ENCODE measurements at places on chromosomes 11 and 22.

DNA sequence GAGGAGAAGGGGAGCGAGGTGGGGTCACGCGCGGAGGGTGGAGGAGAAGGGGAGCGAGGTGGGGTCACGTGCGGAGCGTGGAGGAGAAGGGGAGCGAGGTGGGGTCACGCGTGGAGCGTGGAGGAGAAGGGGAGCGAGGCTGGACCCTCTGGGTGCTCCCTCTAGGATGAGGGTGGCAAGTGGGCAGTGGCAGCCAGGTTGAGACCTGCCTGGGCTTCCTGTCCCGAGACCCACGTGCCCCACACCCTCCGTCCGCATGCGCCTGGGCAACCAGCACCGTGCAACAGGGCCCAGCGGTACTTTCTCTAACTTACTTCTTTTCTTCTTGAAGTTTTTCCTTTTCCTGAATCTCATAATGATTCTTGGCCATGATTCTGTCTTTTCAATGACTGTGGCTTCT, 11.1 kb downstream of the MRPL21 start:
- no peak for DNase-seq

GRCh38 chr11:70289582-70289981, 19.1 kb downstream of the PPFIA1 start:
- no peak for DNase-seq

- peak; percentile 66 for DNase-seq
Observed at GRCh38 chr22:29907753-29908515, 25.0 kb downstream of the MTMR3 start.

GRCh38 chr11:62428871-62429560, 10.2 kb downstream of the SCGB1A1 start:
- DNase-seq = no peak

DNA sequence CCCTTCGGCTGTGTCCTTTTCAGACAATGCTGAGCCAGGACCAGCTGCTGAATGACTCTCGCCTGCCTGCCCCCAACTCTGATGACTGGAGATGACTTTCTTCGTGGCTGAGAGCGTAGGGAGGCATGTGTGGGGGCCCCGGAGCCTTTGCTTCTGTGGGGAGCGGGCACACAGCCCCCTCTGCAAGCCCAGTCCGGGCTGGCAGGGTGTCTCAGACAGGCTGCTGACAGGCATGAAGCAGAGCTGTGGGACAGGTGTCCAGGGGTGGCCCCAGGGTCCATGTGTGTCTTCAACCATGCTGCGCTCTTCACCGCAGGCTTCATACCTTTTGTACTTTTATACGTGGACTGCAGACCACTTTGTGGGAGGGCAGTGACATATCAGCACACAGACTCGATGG, 16.6 kb downstream of the CYB5R2 start:
- DNase-seq = no peak

GRCh38 chr22:39236321-39237317, 8.2 kb downstream of the PDGFB start:
- peak; percentile 78 for DNase-seq

DNA sequence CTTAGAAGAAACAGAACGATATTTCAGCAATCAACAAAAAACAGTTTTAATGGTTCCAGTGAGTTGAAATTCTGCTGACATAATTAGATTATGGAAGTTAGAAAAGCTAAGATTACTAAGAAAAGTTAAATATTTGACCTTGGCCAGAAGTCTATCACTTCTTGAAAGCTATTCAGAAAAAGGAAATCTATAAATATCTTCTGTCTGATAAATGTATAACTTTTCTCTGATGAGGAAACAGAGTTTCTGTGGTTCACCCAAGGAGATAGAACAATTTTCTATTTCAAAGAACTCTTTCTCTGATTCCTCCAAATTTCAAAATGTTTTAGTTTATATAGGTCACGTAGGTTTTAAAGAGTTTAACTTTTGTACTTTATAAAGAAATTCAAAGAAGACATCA, 438.4 kb upstream of the CHORDC1 start:
- DNase-seq = no peak

GRCh38 chr11:120210626-120211521, at the start of gene OAF:
TSS of gene OAF (plus strand) at chr11:120211032. CDS start at chr11:120211280, 248 bp downstream.
- DNase-seq = peak; percentile 87

DNA sequence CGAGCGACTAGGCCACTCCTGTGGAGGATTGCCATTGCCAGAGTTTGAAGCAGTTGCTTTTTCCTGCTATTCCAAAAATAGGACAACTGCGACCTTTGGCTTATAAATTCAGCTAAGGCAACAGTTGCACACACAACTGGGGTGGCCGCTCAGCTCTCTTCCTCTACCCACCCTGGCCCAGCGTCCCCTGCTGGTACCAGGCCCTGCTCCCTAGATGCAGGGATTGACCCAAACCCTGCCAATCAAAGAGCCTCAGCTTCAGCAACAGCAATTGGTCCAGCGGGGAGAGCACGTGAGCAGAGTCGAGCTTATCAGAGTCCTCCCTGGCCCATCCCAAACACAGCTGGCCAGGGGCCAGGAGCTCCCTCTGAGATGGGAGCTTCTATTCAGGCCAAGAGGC, 22.0 kb upstream of the CABP2 start:
- peak; percentile 37 for DNase-seq

GRCh38 chr11:3052567-3052966, 4.7 kb downstream of the CARS1 start:
- DNase-seq = no peak

GRCh38 chr11:122155765-122156527, 39.9 kb upstream of the BLID start:
- DNase-seq = no peak

DNA sequence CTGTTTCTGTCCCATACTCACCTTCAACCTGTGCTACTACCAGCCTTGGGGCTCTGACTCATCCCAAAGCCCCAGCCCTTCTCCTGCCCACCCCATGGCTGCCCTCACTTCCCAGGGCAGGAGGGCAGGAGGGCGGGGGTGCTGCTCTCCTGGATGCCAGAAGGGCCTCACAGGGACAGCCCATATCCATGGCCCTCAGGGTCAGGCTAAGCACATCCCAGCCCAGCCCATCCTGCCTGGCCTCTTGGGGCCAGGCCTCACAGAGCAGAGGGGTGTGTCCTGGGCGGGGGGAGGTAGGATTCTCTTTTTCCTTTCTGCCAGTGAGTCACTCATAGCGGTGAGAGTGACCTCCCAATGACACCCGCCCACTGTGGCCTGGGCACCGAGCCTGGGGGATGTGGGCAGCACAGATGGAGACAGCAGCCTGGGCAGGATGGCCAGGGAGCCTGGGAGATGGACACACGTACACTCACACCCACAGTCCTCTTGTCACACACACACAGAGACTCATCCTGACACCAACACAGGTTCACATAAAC, 2.4 kb downstream of the LTBP3 start:
- DNase-seq = peak; percentile 87

GRCh38 chr11:28476049-28476448, 367.9 kb downstream of the METTL15 start:
- no peak for DNase-seq

DNA sequence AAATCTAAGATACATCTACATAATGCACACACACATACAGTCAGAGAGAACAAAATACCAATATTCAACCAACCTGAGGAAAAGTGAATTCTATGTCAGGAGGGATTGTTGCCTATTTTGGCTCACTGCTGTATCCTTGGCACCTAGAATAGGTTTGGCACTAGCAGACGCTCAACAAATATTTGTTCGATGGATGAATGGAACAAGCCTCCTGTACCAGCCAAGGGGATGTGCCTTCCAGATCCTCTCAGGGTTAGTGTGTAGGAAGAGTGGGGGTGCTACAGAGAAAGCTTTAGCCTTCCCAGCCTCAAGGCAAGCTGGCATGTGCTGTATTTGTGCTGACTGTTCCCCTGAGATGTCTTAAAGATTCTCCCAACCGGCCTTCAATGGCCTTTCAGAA, 23.3 kb upstream of the POU2AF1 start:
- DNase-seq = no peak

DNA sequence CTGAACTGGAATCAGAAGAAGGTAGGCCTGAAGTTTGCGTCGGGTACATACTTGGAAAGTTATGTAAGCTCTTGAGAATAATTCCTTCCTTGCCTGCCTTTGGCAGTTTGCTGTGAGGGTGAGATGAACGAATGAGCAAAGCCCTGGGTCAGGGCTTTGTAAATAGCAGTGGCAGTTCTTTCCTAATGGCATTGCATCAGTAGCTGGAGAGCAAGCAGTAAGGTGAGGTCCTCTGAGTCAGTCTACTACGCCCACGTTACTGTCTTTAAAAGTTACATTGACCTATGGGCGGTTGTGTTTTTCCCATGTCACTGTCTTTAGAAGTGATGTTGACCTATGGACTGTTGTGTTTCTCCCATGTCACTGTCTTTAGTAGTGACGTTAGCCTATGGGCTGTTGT, 179.1 kb upstream of the E2F8 start:
- no peak for DNase-seq

DNA sequence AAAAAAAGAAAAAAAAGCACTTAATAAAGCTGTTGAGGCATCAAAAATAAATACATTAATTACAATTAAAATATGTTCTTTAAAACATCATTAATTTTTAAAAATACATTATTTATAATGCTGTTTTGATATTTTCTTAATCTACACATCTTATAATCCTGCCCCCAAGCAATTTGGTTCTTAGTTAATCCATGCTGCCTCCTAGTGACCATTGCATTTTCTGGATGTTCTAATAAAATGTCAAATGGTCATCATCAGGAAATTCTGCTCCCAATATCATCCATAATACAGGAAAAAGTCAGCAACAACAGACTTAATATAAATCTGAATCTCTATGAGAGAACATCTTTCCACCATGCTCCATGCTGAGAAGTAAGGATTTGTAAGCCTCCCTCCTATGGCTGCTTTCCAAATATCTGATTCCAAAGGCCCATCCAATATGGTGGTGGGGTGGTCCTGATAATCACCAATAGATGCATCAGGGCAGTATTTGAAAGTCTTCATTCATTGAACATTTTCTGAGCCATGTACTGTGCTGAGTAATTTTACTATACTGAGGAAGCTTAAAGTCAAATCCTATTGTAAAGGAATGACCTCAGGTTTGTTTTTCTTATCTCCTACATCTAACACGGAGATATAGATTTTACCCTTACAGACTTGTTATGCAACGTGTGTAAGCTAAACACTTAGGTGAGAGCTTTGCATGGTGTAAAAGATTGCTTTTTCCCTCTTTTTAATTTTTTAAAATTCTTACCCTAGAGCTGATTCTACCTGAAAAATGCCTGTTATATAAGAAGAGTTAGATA, 124.7 kb upstream of the BMAL1 start:
- DNase-seq = peak; percentile 11

DNA sequence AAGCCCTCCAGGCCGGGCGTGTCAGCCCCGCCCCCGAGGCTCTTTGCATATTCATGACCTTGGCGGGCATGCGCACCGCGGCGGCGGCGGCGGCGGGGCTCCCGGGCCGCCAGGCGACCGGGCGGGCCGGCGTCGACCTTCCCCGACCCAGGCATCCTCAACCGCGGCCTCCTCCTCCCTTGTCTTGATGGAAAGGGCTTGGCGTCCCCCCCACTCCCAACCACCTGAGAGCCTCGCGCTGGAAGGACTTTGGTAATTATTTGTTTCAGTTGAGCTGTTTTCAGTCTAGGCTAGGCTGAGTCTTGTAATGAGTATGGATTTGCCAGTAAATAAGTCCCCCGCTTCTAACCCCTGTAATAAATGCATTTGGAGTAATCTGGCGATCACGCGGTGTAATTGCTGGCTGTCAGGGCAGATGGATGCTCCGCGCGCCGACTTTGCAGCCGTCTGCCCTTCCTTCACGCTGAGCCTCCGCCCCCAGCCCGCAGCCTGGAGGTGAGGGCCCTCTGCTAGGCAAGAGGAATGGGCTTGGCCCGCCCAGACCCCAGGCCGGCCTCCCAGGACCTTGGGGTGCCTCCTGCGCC, 25.2 kb downstream of the FLRT1 start:
- DNase-seq = peak; percentile 80

DNA sequence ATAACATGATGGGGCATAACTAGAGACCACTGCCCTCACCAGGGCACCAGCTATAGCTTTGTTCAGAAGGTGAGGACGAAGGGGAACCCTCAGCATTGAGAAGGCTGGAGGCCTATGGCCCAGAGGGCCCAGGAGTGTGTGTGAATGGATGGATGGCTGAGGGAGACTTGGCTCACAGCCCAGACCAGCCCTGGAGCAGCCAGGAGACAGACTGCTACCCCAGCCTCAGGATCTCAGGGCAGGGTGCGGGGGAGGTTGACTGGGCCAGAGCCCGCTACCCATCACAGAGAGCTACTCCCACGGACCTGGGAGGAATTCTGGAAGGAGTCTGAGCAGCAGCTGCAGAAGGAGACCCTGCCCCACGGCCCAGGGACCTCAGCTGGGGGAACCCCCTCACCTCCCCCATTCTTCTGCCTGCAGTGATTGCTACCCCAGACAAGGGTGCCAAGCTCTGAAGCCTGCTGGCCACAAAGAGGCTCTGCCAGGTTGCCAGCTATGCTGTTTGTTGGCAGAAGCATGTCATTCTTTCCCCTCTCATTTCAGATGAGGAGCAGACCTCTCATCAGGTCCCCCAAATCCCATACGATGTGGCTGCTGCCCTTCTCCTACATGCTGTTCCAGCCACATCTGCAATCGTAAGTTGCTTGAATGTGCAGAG, 5.4 kb upstream of the CSDC2 start:
- no peak for DNase-seq

DNA sequence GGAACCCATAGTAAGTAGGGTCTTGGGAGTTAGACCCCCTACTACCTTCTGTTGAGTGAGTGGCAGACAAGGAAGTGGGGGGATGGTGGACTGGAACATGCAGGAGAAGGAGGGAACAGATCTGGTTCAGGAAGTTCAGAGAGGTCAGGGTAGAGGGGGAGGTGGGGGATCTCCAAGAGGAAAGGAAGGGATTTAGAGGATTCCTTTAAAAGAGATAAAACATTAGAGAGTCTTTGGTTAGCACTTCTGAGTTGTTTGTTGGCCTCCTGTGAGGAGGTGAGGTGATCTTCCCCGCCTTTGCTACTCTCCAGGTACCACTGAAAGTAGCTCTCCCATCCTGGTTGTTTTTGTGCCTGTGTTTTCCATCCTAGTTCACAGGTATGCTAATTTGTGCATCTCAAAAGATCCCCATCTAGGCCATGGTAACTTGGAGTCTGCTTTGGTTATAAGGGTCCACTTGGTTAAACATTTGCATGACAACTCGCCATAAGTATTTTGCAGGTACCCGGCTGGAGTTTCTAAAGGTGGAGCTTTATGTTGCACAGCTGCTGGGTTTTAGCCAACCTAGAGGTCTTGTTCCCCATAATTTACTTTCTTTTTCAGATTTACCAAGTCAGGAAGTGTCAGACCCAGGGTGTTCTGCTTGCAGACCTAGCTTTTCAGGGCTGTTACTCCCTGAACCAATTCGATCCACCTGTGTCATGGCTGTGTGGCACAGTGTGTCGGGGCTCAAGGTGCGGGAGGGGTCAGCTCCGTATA, 79.3 kb upstream of the SORL1 start:
- DNase-seq = no peak

DNA sequence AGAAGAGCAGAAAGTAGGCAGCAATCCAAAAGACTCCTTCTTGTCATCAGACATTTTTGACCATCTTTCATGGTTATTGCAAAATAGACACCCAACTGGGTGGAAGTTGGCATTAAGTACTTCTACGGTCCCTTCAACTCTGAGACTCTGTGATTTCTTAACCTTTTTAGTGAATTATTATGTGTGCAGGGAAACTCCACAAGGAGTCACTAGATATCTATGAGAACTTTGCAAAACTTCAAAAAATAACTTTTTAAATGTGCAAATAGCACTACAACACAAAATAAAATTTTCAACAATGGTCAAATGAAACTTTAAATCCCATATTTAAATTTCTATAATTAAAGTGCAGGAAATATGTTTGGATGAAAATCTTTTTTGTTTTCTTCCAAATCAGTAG, 88.7 kb downstream of the SLC17A6 start:
- DNase-seq = no peak

GRCh38 chr11:36763187-36763586, 165.2 kb upstream of the RAG2 start:
- DNase-seq = no peak
